Stimulated activated CD4-positive, alpha-beta T cell treated with anti-CD3 and anti-CD28 coated beads, Interleukin-2, amount 100 ng/mL, for 48 hours (primary cell): ENCODE measurements at places on chromosomes 5 and 9.

DNA sequence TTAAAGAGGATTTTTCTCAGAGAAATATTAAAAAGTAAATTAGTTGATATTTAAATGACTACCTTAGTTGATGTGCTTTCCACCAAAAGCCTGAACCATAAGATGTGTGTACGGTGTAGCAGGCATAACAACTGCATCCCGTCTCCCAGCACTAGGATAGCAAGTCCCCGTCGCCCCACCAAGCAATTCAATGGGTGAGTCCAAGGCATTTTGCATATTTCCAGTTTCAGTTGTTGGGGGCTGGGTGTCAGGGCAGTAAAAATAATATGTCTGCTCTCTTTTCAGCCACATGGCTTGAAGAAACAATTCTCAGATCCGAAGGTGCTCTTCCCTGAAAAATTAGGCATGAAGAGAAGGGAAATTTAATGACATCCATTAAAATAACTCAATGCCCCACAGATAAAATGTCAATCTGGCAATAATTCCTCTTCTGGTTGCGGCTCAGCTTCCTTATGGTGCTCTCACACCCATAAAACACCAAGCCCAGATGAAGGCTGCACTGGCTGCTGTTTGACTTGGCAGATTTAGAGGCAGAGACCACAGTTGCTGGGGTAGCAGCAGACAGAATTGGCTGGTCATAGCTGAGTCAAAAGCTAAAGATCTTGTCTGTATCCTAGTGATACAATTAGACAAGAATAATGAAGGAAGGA, 124.4 kb upstream of the ADCY2 start:
- no peak for DNase-seq

- no peak for DNase-seq
Measured at GRCh38 chr9:129341171-129341986, 163.3 kb upstream of the IER5L start.

DNA sequence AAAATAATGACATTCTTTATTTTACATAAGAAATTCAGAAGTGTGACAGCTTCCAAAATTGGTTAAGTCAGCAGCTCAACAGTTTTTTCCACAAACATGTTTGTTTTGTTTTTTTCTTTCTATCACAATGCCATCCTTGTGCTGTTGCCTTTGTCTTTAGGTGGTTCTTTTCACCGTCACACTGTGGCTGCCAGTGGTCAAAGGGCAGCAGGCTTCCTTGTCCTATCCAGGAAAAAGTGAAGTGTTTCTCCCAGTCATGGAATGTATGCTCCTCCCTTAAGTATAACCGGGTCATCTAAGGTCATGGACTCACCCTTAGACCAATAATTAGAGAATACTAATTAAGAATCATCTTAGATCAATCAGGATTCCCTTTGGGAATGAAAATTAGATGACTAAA, 87.4 kb downstream of the SREK1 start:
- DNase-seq = no peak

DNA sequence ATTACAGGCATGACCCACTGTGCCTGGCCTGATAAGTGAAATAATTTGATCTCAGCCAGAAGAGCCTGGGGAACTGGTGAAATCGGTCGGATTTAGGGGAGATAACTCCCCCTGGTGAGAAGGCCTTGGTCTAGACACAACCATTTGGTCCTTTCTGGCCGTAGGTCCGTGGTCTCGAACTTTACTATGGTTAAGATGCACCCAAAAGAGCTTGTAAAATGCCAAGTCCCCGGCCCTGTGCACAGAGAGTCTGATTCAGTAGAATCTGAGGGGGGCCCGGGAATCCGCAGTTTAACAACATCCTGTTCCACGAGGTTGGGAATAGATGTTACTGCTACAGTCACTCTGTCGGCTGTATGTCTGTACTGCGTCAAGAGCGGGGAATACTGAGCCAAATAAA, 140.7 kb downstream of the C9orf50 start:
- no peak for DNase-seq

DNA sequence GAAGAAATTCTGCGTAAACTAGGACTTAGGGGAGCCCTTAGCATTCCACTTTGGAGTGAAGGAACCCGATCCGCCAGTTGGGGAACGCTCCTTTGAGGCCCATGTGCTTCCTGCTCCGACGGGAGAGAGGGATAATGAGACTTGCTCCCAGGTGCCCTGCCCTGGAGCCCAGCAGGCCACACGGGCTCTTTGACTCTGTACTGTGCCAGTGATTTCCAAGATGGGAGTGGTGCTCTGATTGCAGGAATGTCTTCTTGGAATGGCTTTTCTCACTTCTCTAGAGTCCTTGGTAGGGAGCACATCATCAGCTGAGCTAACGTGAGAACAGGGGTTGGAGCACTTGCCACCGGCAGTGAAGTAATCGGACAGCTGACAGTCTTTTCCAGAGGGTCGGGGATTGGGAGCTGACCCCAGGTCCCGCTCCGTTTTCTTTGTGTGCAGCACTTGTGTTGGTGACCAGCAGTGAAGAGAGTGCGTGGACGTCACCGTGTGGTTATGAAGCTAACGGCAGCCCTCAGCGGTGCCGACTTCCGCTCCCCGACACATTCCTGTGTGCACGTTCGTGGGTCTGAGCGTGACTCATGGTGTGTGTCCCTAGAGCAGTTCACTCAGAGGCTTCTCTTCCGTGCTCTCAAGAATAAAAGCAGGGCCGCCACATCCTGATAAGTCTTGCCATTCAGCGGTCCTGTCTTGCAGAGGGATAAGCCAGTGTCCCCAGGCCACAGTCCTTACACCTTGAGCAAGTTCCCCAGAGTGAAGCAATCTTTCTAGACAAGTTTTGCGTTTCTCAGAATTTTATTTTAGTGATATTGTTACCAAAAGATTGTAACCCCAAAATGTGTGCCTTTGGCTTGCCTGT, 25.6 kb downstream of the ABL1 start:
- DNase-seq = no peak

GRCh38 chr9:20358207-20358606, 264.1 kb downstream of the MLLT3 start:
- no peak for DNase-seq

DNA sequence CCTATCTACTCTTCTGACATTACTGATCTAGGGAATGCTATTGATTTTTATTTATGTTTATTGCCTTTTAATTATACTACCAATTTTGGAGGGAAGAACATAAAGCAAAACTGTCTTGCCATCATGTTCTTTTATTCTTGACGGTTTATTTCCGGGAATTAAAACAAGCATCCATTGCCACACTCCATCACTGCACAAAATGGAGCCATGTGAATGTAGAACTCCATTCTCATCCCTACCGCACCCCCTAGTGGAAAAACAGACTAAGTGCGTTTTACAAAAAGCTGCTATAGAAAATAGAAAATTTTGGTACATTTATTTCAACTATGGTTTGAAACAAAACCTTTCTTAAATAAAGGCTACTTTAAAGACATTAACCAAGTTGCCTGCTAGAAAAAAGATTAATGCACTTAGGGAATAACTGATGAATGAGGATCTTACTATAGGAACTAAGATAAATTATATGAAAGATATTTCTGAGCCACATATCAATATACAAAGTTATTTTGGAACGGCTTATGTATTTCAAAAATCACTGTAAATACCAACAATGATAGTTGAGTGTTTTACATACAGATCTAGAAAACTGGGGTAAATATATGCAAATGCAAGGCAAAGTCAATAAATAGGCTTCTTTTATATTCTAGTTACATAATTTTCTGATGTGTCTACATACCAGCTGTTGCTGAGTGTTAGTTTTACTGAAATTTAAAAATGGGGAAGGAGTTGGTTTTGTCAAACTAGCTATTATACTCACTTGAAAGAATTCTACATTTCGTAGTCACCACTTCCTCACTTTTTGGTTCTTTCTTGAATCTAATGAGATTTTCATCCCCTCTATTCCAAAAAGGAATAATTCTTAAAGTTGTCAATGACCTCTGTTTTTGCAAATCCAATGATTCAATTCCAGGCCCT, 26.5 kb downstream of the OXCT1 start:
- no peak for DNase-seq

DNA sequence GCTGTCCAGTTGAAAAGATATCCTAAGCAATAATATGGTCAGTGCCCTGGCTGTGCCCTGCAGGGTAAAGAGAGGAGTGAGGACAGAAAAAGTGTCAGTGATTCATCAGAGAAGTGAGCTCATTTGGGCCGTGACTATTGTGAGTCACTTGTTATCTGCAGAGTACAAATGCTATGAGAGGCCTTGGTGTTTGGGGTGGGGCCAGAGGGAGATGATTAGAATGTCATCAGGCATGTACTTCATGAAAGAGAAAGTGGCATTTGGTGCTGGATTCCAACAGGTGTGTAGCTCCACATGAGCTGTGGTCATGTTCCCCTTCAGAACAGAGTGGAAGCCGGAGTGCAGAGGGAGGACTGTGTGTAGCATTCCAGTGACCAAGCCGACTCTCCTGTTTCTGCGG, 174.1 kb downstream of the KDM4C start:
- no peak for DNase-seq

GRCh38 chr9:34655394-34655793, 3.4 kb downstream of the IL11RA start:
- no peak for DNase-seq

DNA sequence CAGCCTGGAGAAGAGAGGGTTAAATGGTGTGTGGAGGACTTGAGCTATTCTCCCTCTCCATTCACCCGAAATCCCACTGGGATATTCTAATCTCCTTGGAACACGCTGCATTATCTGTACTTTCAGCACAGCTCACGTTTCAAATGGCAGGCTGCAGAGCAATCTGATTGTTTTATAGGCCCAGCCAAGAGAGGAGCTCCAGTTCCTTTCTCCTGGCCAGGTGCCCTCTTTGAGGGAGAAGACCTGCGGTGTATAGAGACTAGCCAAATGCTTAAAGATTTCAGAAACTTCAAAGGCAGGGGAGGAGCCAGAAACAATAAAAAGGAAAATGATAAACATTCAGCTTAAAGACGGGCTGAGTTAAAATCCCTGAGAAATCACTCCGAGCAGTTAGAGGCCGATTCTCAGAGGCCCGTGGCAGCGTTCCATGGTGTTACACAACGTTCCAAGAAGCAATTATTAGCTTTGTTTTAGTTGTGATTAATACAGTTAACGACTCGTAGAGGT, 564.0 kb upstream of the KLF4 start:
- DNase-seq = no peak

GRCh38 chr5:1066676-1067075, 45.2 kb downstream of the SLC12A7 start:
- no peak for DNase-seq

DNA sequence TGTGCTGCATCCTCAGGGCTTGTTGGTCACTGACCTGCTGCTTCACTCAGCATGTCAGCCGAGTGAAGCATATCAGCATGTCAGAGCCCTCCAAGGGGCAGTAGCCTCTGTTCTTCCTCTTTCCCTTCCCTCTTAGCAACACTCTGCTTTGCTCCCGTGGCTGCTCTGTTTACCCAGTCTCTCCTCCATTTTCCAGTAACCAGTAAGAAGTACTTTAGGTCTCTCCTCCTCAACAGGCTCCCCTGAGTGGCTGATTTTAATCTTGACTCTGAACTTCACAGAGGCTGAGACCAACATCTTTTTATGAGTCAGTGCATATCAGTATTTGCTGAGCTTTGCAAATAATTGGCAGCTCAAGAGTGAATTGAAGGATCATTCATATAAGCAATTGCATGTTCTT, 18.6 kb upstream of the ADRB2 start:
- DNase-seq = no peak

DNA sequence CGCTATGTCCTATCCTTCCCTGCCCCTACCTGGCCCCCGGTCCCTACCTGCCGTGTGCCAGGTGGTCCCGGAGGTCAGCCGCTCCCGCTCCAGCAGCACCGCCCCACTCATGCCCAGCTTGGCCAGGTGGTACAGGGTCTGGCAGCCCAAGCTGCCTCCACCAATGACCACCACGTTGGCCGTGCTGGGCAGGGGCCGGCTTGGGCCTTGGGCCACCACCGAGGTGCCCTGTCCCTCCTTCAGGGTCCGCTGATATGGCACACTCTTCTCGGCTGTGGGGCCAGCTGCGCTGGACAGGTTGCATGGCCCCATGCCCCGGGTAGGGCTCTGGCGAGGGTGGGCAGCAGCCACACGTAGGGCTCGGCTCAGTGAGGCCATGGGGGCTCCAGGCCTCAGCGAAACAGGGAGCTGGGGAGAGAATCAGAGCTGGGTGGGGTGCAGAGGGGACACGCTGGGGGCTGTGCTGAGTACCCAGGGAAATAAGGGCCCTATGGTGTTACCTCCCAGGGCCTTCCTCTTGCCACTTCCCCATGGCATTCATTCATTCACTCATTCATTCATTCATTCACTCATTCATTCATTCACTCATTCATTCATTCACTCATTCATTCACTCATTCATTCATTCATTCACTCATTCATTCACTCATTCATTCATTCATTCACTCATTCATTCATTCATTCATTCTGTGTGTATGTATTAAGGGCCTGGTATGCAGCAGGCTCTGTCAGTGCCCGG, 4.2 kb downstream of the SARDH start:
- DNase-seq = no peak

- DNase-seq = no peak
Measured at GRCh38 chr9:119370816-119371215, 1.6 kb upstream of the BRINP1 start.

- DNase-seq = no peak
Measured at GRCh38 chr9:134435550-134436378, 109.5 kb downstream of the RXRA start.

- no peak for DNase-seq
Measured at GRCh38 chr5:68149189-68149588, 66.4 kb upstream of the PIK3R1 start.

GRCh38 chr5:143316844-143317631, 86.4 kb downstream of the NR3C1 start:
- DNase-seq = no peak

DNA sequence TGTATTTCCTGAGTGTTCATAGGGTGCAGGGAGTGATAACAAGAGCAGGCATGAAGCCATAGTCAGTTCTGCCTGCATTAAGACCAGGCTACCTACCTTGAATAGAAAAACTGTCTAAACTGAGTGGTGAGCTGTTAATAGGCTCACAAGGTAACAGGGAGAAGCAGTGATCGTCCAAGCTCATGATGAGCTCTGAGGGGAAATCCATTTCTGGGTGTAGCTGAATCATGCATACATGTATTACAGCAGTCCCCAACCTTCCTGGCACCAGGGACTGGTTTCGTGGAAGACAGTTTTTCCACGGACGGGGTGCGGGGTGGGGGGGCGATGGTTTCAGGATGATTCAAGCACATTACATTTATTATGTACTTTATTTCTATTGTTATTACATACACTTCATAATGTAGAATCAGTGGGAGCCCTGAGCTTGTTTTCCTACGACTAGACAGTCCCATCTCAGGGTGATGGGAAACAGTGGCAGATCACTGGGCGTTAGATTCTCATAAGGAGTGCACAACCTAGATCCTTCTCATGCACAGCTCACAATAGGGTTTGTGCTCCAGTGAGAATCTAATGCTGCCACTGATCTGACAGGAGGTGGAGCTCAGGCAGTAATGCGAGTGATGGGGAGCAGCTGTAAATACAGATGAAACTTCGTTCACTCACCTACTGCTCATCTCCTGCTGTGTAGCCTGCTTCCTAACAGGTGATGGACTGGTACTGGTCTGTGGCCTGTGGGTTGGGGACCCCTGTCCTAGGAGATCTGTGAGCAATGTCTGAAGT, 100.0 kb upstream of the IL6ST start:
- DNase-seq = peak; percentile 58

GRCh38 chr5:97297063-97297703, 114.1 kb upstream of the RIOK2 start:
- no peak for DNase-seq

- DNase-seq = no peak
Measured at GRCh38 chr9:123727332-123727731, 202.6 kb downstream of the DENND1A start.
